ENCODE measurements at places on chromosomes 7 and 10. TPM values are rescaled to one million over a fixed set of nuclear protein-coding genes. Genes with fewer than 3 reads are reported as not detected.

The CALCR gene
- total RNA-seq, result not detected

The WIPF3 gene
- total RNA-seq, result 0.10 TPM

The ZNRF2 gene
- 38.5 TPM for total RNA-seq

- DNase-seq, result no peak
These were observed 2.6 kb upstream of the PIK3CG start for GRCh38 chr7:106862317-106863089.
